EH (cell line): ENCODE measurements at places on chromosomes 16 and 17.

DNA sequence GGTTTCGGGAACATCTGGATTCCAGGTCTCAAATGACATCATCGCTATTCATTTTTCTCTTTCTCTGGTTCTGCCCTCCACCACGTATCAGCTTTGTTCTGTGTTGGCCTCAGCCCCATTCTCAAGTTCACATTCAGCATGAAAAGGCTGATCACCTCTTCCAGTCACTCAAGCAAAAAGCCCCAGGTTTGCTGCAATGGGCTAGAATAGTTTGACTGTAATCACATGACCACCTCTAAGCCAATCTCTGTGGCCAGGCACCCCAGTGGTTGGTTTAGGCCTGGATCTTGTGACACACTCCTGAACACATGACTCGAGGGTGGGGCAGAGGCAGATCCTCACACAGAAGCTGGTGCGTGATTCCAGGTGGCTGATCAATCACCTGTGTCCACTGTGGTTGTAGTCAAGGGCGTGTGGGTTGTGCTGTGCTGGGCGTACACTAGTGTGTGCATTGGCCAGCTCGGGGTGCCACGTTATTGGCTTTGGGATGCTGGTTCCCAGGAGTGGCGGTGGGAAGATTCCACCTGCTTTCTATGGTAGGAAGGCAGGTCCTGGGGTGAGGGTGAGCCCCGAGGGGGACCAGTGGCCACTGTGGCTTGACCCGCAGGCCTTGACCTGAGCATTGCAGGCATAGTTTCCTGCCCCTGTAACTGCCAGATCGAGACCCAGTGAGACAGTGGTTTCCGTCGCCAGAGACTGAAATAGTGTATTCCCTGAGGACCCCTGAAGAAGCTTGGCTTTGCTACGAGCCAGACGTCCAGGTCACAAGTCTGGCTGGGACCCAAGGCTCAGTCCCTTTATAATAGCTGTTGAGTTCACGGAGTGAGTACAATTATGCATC lies 12.0 kb downstream of the EEF2K start:
- DNase-seq = no peak

- DNase-seq = no peak
Measured at GRCh38 chr16:9135797-9136196, 44.4 kb downstream of the HAPSTR1 start.

DNA sequence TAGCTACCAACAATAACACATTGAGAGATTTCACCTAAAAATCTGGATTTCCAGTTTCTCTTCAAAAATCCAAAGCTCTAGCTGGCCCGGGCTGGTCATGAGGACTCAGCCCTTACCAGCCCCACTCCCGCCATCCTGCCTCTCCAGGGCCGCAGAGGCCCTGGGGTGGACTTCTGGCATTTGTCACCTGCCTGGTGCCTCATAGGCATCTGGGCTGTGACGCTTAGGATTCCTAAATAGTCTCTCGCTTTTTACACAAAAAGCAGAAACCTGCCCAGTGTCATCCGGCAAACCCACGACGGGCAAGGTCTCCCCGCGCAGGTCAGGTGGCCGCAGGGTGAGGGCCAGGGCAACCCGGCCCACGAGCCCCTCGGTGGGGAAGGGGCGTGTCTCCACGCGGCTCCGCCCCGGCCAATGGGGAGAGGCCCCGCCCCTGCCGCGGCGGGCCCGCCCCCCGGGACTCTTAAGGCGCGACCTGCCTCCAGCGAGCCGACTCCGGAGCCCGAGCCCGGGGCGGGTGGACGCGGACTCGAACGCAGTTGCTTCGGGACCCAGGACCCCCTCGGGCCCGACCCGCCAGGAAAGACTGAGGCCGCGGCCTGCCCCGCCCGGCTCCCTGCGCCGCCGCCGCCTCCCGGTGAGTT lies at the start of gene VASN:
Gene VASN, plus strand, starts transcription at position 492 of the 644 bp plus-strand sequence. CDS start 9,030 bp downstream, outside the sequence.
- peak; percentile 80 for DNase-seq

- peak; percentile 83 for DNase-seq
Measured at GRCh38 chr17:19482576-19482975, 51.1 kb upstream of the SLC47A1 start.

DNA sequence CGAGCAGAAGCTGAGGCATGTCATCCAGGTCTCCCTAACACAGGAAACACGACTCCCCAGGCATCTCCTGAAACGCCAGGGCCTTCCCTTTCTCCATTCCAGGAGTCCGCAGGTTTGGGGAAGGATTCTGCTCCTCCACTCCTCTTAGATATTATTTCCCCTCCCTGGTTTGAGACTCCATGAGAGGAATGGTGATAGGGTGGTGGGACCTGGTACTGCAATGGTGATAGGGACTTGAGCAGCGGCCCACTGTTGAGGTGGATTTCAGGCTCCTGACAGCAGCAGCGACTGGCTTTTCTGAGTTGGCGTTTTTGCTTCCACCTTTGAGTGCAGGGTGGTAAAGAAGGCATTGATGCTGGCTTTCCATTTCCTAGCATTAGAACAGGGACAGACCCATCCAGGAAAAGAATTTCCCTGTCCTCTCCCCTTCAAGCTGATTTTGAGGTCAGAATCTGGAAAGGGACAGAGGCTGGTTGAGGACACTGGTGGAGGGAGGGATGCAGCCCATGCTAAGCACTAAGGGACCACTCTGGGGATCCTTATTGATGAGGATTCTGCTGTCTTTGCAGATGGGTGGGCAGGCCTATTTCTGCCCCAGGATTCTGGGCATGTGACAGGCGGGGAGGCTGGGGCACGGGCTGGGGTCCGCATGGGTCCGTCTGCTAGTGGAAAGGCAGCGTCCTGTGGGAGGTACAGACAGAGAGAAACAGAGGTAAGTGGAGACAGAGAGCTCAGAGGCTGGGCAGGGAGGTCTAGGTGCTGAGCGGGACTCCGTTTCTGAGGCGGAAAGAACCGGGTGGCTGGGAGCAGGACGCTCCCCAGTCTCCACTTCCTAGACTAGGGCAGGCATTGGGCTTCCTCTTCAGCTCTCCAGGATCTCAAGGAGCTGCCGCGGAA lies 1.3 kb upstream of the TBX4 start:
- DNase-seq = no peak

DNA sequence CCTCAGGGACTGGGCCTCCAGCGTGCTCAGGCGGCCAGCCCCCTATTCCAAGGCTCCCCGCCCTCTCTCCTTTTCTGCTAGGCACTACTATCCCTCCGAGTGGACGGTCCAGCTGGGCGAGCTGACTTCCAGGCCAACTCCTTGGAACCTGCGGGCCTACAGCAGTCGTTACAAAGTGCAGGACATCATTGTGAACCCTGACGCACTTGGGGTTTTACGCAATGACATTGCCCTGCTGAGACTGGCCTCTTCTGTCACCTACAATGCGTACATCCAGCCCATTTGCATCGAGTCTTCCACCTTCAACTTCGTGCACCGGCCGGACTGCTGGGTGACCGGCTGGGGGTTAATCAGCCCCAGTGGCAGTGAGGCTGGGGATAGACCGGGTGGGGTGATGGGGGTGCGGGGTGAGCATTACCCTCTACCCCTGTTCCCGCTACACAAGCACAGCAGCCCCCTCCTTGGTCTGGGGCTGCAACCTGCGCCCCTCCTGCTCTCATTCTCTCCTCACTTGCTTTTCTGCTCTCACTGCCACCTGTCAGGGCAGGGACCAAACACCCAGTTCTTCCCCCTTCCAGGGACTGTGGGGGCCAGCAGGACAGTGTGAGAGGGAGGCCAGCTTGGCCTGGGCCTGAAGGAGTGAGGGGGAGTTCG lies 1.1 kb downstream of the PRSS41 start:
- no peak for DNase-seq

DNA sequence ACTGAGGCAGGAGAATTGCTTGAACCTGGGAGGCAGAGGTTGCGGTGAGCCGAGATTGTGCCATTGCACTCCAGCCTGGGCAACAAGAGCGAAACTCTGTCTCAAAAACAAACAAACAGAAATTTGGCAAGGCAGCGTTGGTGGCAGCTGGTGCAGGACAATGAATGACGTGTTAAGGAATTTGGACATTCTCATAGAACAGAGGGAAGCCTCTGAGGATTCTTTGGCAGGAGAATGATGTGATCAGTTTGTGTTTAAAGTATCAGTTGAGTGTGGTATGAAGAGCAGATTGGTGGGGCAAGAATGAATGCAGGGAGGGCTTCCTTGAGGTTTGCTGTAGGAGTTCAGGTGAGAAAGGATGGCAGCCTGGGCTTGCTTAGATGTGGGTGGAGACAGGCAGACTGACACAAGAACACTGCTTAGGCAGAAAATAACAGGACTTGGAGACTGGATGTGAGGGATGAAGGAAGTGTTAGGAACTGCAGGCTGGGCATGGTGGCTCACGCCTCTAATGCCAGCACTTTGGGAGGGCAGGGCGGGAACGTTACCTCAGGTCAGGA lies 4.8 kb downstream of the CYB5D2 start:
- DNase-seq = no peak

- peak; percentile 98 for DNase-seq
Measured at GRCh38 chr16:84603140-84603816, 14.6 kb downstream of the COTL1 start.

DNA sequence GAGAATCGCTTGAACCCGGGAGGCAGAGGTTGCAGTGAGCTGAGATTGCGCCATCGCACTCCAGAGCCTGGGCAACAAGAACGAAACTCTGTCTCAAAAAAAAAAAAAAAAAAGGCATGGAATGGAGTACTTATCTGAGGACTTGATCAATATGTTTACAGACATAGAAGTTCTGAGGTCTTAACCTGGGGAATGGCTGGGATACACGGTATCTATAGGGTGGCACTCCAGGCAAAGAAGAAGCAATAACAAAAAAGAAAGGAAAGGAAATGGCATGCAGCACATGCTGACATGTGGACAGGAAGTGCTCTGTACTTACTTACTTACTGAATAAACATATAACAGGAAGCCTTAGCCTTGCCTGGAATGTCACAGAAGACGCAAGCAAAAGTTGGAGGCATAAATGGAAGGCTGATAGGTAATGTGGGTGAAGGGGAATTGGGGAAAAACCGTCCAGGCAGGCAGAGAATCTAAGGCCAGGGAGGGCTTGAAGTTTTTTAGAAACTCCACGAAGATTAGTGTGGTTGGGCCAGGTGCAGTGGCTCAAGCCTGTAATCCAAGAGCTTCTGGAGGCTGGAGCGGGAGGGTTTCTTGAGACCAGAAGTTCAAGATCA lies 10.1 kb upstream of the SPOP start:
- peak; percentile 81 for DNase-seq

DNA sequence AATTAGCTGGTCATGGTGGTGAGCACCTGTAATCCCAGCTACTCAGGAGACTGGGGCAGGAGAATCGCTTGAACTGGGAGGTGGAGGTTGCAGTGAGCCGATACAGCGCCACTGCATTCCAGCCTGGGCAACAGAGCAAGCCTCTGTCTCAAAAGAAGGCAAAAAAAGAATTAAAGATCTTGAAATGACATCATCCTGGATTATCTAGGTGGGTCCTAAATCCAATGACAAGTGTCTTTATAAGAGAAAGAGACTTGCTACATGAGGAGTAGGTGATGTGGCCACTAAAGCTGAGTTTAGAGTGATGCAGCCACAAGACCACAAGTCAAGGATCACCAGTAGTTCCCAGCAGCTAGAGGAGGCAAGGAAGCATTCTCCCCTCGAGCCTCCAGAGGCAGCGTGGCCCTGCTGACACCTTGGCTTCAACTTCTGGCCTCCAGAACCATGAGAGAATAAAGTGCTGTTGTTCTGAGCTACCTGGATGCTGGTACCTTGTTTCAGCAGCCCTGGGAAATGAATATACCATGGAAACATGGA lies 15.8 kb downstream of the CIITA start:
- no peak for DNase-seq

DNA sequence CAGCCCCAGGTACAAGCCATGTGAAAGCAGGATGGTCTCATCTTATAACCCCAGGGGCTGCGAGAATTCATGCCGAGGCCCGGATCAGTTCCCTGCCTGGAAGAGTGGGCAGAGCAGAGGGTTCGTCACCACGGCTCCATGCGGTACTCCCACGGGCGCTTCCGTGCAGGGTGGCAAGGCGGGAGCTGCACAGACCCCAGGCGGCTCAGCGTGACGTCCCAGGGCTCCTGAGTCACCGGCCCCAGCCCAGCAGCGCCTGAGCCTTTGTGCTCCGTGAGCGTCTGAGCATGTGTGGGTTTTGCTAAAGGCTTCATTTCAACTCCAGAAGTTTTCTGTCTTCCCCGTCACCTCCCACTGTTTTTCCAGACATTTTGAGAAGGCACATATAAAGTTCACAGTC lies 71.2 kb upstream of the CHMP6 start:
- no peak for DNase-seq

GRCh38 chr17:63649813-63650212 lies 27.6 kb downstream of the MAP3K3 start:
- DNase-seq = no peak

- peak; percentile 51 for DNase-seq
Measured at GRCh38 chr17:31092475-31093064, 2.2 kb upstream of the NF1 start.
